ENCODE measurements at places on chromosomes 1 and 21.

DNA sequence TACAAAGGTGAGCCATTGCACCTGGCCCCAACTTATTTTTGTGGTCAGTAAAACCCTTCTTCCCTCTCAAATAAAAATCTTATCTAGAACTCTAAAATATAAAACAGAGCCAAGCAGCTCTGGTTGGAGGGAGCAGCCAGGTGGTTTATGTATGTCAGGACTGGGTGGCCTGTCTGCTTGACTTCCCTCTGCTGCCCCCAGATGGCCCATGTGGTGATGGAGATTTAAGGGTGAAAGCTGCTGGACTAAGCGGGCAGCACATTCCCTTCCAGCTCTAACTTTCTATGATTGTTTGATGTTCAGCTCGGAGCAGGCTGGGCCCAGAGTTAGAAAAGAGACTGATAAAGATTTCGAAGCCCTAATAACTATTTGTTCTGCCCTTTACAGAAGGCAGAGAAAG, 11.9 kb upstream of the PAQR6 start:
- DNase-seq, result no peak

DNA sequence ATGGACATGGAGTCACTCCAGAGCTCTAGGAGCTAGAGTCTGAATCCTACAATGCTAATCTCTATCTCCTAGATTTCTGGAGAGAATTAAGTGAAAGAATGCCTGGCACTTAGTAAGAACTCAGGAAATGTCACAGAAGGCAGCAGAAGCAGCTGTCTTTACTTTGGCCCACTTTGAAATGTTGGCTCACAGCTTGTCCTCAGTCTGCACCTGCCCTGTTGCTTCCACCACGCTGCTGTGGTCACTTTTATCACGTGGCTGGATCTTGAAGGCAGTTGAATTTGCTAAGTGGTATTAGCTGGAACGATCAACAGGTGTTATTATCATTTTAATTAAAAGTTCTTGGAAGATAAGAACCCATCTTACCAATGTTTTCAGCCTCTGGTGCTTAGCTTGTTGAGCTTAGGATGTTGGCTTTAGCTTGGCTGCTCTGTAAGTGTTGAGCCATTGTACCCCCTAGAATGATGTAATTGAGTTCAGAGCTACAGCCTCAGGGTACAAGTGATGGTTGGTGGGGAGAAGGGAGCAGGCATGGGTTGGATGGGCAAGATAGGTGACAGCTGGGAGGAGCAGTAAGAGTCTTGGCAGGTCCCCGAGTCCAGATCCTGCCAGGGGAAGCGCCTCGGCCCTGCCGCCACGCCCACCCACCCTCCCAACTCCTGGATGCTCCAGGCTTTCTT, 41.9 kb upstream of the EPS8L3 start:
- DNase-seq, result no peak

- DNase-seq, result no peak
These were observed 47.1 kb downstream of the UMODL1 start for GRCh38 chr21:42117967-42118780.

DNA sequence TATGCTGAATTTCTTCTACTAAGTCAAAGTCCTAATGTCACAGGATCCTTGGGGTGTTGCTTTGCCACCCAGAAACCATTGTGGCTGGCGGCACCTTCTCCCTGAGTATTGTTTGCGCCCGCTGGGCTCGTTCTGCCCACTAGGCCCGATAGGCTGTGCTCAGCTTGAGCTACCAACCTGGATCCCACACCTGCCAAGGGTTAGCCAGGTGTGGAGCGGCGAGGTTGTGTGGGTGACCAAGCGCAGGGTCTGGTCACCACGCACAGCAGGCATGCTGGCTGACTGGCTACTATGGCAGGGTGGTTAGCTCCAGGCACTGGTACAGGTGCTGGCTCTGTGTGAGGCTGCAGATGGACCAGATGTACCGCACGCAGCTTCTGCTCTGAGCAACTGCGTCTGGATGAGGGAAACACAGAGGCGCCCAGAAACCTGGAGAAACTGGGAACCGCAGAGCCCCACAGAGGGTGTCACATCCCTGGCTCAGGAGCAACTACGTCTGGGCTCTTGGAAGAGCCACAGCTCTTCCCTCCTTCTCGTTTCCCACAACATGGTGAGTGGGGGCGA, 50.3 kb upstream of the SCYL3 start:
- DNase-seq, result no peak

DNA sequence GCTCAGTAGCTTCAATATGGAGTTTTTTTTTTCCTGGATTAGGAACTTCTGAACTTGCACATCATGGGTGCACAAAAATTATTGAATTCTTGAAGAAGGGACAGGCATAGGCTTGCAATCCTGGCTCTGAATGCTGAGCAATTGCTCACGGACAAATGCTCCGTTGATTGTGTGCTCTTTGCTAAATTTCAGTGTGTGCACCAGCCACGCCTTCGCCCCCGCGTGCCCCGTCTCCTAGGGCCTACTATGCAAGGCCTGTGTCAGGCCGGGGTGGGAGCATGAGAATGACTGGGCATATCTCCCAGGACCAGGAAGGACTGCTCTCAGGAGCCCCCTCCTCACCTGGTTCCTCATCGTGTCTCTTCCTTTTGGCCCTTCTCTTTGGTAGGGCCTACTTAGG, 17.4 kb downstream of the IL6R start:
- DNase-seq, result no peak

DNA sequence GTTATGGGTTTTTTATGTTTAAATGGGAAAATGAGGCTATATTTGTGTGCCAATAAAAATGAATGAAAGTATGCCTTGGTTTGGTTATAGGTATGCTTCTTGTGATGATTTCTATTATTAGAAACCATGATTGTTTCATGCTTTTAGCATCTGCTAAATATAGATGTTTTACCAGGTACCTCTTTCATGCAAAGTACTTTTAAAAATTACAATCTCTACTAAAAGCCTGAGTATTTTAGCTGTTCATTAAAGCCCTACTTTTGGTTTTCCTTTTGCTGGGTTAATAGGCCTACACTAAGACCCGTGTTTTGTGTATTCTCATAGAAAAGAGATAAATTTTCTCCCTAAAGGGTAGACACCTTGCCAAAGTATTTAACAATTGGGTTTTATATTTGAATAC, 32.0 kb downstream of the MTF2 start:
- no peak for DNase-seq

DNA sequence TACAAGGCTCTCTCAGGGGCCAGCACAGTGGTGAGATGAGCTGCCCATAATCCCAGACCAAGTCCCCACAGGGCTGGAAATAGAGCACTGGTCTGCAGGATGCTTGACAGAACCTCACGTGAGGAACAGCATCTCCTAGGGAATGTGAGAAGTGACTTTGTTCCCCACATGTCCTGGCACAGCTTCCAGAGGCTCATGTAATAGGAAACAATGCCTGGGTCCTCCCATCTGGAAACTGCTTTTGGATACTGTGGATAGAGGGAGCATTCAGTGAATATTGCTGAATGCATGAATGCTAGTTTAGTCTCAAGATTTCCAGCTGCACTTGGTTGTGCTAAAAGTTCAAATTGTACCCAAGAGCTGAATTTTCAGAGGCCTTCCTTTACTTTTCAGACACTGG, 146.2 kb downstream of the TNR start:
- no peak for DNase-seq

DNA sequence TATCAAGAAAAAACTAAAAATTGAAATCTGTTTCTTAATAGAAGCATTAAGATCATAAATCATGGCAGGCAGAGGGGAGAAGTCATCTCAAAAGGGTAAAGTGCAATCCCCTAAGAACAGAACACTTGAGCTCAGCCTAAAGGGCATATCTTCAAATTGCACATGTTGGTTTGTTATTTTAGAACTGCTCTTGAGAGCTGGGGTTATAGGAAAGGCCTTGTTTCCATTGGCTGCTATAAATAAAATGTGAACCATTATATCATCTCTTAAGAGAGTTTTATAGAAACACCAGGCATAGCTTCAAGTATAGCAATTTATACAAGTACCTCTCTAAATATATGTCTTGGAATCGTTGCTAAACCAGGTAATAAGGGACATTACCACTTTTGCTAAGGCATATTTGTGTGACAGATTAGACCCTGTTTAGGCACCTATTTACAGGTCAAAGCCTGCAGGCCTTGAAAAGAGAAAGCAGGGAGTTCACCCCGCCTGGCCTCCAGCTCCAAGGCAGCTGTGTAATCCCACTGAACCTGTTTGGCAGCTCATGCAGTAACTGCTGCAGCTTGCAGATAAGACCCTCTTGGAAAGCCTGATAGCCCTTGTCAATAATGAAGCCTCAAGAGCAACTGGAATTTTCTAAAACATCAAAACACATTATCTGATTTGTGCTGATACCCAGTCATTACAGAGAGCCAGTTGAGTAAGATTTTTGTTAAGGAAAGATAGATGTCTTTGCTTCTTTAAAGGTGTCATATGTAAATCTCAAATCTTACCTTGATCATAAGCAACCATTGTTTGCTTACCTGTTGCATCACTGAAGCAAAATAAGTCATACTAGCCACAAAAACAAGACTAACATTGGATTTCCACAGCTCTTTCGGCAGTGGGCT, 24.2 kb upstream of the SYDE2 start:
- no peak for DNase-seq

- DNase-seq, result no peak
These were observed 19.3 kb upstream of the ACTL8 start for GRCh38 chr1:17735793-17736192.

DNA sequence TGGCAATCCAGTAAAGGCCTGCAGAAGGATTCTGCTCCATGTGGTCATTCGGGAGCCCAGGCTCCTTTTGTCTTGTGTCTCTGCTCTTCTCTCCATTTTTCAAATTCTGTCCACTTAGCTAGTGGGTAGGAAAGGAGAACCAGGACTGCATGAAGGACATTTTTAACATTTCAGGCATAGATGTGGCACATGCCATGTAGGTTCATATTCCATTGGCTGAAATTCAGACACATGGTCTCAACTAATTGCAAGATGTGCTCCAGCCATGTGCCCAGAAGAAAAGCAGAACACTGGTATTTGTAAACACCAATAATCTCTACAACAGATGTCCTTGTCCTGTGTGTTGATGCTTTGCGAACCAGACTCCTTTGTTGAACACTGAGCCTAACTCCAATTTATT, 85.2 kb upstream of the WLS start:
- no peak for DNase-seq

DNA sequence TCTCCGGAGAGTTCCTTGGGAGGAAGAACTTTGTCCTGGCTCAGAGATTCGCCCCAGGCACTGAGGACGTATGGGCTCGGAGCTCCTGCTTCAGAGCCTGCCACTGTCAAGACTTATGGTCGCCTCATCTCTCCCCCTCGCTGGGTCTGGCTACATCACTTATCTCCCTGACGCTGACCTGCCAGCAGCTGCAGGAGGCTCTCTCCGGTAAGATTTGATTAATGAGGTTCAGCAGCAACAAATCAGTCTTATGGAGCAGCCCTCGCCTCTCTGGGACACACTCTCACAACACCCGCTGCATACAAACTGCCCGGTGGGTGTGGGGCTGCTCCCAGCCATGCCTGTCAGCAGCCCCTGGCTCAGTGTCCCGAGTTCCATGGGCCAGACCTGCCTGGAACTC, 297.8 kb downstream of the RRAGC start:
- DNase-seq, result no peak

DNA sequence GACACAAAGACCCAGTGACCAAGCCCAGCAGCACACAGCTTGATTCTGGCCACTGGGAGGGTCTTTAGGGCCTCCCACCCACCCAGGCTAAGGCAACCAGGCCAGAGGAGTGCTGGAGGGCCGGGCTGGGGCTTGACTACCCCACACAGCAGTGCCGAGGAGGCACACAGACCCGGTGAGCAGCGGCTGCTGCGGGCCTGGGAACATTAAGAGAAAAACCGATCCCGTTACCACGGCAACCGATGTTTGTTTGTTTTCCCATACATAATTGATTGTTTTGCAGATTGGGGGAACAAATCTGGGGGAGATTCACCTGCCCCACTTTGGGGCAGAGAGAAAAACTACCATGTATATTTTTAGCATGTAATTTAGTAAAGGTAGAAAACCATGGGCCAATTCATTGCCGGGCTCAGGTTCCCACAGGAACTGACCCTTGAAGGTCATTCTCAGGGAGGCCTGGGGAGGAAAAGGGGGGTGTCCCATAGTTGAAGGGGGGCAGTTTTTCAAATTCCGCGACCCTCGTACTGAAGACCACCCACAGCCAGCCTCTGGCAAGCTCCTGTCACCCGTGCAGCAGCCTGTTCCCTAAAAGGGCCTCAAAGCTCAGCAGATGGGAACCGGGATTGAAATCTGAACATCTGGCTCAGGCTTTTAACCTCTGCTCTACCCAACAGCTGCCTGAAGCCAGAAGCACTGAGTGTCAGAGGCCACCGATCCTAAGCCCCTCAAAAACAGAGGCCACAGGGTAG, 35.3 kb downstream of the CHD5 start:
- no peak for DNase-seq

DNA sequence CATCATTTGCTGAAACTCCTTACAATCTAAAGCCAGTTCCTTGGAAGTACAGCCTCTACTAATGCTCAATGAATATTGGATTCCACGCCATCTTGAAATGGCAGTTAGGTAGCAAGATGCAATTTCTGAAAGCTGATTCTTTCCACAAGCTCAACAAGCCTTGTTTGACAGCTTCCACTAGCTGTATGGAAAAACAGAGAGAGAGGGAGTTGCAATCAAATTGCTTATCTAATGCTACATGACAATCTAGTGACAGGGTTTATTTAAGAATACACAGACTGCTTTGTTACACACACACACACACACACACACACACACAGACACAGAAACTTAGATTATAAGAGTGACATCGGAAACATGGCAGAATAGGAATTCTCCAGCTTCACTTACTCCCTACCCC, 288.4 kb upstream of the DEPDC1 start:
- DNase-seq, result no peak

GRCh38 chr1:44152692-44153091, 11.3 kb upstream of the KLF18 start:
- DNase-seq, result no peak

GRCh38 chr21:44331650-44332307, 7.4 kb downstream of the CFAP410 start:
- no peak for DNase-seq

DNA sequence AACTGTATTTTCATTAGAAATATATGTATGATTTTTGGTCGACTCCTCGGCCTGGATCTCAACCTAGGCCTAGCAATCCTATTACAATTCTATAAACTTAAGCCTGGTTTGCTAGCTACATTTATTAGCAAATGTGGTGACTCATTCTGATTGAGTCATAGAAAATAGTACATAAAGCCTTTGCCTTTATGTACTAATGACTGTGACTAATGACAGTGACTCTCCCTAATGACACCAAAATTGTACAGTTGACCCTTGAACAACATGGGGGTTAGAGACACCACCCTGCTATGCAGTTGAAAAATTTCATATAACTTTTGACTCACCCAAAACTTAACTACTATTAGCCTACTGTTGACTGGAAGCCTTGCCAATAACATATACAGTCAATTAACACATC, 78.9 kb downstream of the CLEC20A start:
- no peak for DNase-seq

- DNase-seq, result no peak
These were observed 190.3 kb downstream of the VPS13D start for GRCh38 chr1:12420171-12420570.

GRCh38 chr1:95542936-95543335, 308.9 kb downstream of the RWDD3 start:
- no peak for DNase-seq

- DNase-seq, result peak; percentile 30
These were observed at the start of gene ASAP3 for GRCh38 chr1:23483321-23484252. Gene ASAP3 (minus strand): TSS chr1:23484179. CDS start chr1:23484133, 46 bp downstream.

All from breast epithelium (tissue), 4 donors.